NCI-H226 (cell line): ENCODE measurements at places on chromosomes 5 and 9.
A peak's percentile ranks its signal among the peaks of the same experiment; 100 is the strongest.

- DNase-seq: peak; percentile 86
These were observed 60.2 kb downstream of the OSTF1 start for GRCh38 chr9:75148561-75148960.

DNA sequence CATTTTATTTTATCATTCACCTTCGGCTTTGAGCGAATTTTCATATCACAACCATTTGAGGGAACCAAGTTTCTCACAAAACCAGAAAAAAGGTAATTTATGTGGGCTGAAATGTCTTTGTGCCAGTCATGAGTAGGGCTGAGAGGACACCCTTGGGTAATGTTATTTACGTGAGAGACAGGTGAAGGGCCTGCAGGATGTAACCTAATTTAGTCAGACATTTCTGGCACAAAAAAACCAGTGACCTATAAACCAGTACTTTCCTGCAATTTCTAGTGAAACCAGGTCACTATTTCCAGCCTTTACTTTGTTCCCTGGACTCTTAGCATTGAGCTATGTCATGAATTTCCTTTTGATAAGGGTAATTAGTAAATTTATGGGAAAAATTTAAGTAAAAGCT is 17.2 kb upstream of the CCDC112 start:
- no peak for DNase-seq

DNA sequence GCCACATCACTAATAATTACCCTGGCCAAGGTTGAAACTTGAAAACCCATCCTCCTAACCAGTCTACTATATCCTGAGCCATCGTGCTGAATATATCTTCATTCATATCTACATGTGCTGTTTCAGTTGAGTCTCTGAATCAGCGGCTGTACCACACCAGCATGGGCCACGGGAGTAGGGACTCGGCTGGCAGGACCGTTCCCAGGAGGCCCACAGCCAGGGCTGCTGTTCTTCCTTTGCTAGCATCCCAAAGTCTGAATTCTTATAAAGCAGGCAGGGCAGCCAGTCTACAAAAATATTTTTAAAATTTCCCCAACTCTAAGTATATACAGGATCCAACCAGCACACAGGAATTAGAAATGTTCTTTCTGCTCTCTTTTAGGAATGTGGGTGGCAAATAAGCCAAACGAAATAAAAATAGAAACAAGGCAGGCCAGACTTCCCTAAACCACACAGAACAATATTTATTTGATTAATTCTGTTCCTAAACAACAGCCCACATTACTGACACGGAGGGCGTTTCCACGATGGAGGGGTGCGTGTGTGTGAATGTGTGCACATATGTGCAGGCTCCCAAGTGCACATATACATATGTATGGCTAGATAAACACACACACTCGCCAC is 42.8 kb upstream of the EQTN start:
- no peak for DNase-seq

DNA sequence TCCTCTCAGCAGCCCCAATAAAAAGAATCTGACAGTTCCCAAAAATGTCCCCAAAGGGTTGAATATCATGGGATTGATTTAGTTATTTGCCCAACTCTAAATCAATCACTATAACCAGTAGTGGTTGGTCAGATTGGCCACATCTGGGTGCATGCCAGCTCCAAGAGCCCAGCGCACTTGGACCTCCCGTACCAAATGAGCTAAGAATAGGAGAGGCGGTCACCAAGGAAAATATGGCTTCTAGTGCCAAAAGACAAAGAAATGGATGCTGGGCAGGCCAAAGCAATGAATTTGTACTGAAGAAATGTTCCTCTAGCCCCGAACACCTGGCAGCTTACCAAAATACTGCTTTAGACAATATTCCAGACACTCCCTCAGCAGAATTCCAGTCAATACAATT is 80.3 kb downstream of the RCL1 start:
- DNase-seq: no peak

- no peak for DNase-seq
These were observed 3.6 kb upstream of the RORB start for GRCh38 chr9:74493512-74493911.

GRCh38 chr5:134138416-134139376 is 24.2 kb downstream of the TCF7 start:
- DNase-seq: peak; percentile 69

DNA sequence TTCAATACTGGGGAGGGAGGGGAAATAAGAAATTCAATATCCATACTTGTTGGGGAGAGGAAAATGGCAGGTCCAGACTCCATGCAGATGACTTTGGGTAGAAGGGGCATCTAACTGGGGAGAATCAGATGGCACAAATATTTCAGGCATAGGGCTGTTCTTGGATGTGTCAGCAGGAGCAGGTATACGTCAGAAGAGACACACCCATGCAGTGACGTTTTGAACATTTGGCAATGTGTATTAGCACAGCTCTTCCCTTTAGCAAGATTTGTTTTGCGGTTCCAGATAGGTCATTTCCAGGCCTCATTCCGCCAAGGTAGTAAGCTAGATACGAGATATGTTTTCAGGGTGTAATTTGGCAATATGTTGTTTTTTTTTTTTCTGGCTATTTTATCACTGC is 187.2 kb upstream of the CDH10 start:
- no peak for DNase-seq

DNA sequence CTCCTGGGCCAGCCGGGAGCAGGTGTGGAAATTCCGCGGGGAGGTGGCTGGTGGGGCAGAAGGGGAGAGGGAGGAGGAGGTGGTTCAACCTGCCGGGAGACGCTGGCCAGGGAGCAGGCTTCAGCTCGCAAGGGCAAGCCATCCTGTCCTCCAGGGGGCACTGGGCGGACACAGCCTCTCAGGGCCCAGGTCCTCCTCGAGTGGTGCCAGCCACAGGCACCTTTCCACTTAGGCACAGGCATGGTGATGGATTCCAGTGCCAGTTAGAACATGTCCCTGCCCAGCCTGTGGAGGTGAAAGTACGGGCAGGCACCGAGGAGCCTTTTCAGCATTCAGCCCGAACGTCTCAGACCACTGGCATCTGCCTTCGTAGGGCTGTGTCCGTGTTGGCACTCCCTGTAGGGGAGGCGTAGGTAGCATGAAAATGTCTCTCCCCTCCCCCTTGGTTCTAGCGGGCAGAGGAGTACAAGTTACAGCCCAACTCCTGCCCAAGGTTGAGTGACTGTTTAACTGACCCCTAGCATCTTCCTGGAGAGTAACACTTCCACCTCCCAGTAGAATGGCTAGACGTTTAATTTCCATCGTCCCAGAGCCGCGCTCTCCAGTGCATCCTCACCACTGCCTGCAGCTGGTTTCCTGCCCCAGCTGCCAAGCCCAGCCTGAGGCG is 48.9 kb downstream of the DAB2IP start:
- DNase-seq: no peak

- no peak for DNase-seq
These were observed 110.8 kb downstream of the IRX2 start for GRCh38 chr5:2640717-2641116.

DNA sequence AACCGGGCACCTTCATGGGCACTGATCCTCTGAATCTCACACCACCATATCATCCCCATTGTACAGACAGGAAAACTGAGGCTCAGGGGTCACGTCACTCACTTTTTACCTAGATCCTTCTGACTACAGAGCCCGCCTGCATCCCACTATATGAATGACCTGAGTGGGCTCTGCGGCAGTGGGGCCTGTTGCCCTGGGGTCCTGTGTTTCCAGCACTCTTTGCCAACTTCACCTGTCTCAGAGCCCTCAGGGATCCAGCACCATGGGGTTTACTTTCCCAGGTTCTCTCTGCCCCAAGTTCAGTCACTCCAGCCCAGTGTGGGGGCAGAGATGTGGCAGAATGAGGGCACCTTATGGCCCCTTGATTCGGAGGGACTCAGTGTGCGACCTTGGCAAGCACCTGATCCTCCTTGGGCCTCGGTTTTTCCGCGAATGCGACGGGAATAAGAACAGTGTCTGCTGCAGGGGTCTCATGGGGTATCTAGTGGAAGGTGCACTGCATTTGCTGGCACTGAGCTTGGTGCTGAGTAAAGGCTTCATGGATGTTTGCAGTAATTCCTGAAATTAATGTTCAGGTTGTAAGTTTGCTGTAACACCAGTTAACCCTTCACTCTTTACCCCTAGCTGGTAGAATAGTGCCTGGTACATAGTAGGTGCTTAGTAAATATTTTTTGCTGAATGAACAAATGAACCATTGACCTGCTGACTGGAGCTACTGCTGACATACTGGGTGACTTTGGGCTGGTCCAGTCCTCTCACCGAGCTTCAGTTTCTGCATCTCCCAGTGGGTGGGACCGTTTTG is 47.1 kb upstream of the BOD1 start:
- no peak for DNase-seq

GRCh38 chr5:151094030-151094851 is 13.4 kb upstream of the TNIP1 start:
- no peak for DNase-seq

DNA sequence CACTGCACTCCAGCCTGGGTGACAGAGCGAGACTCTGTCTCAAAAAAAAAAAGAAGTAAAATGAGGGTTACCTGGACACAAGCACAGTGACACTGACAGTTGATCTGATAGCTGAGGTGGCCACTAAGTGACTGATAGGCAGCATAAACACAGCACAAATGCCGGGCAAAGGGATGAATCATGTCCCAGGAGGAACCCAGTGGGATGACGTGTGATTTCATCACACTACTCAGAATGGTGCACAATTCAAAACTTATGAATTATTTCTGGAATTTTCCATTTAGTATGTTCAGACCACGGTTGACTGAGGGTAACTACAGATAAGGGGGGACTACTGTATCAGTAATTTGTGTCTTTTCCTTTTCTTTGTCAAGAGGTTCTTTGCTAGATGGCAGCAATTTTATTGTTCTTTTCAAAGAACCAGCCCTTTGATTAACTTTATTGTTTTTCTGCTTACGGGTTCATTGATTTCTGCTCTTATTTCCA is 34.3 kb upstream of the RNF130 start:
- DNase-seq: no peak

- DNase-seq: peak; percentile 66
These were observed 96.8 kb upstream of the IFNK start for GRCh38 chr9:27427272-27427643.

GRCh38 chr5:169808118-169808581 is 171.1 kb downstream of the DOCK2 start:
- no peak for DNase-seq

DNA sequence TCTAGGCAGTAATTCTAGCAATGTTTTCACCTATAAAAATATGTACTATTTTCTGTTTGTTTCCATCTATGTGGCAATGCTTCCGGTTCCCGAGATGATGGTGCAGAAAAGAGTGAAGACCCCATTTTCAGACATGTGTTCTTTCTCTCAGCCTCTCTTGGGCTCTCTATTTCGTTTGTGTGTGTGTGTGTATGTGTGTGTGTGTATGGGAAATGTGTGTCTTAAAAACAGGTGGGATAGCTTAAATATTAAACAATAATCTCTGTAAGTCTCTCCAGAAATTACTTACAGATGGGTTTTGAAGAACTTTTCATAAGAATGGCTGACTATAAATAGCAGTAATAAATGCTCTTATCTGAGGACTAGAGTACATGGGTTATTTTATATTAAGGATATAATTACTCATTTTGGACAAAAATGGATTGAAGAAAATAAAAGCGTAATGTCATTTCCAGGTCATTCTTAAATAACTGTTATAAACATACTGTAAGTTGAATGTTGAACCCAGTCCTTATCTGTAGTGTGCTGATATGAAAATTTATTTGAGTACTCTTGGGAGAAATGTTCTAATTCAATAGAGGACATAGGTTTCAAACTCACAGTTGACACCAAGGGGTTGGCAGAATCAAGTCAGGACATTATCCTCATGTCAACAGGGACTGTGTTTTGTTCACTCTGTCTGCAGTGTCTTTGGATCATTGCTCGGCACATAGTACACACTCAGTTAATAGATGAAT is 31.1 kb downstream of the PCSK5 start:
- DNase-seq: no peak

DNA sequence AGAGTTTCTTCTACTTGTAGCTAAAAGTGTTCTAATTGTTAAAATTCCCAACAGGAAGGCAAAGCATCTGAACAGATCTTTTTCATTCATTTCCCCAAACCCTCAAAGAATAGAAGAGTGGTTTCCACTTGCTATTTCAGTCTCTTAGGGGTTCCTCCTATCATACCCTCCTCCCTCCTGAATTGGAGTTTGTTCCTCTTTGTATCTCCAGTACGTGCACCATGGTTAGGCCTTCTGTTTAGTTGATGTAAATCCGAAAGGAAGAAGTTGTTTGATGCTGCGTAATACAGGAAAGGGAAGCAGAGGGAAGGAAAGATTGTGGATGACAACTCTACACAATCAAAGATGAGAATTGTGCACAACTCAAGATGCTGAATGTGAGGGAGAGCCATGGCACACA is 303.6 kb downstream of the PIK3R1 start:
- DNase-seq: no peak

DNA sequence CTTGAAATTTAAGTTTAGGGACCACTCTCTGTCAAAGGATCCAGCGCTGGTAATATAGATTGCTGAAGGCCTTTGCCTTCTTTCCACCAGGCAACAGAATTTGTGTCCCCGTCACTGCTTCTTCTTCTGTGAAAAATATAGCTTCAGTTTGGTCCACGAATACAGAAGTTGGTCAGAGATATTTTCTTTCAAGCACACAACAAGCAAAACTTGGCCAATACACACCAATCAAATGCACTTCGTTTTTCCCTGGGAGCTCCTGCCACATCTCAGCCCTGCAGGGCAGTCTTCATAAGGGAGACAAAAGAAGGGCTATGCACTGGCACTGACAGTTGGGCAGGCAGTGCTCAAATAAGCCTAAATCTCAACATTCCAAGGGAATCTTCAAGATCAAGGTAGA is 22.9 kb downstream of the HAVCR2 start:
- no peak for DNase-seq

GRCh38 chr9:14713187-14713767 is 9.3 kb downstream of the CER1 start:
- no peak for DNase-seq

DNA sequence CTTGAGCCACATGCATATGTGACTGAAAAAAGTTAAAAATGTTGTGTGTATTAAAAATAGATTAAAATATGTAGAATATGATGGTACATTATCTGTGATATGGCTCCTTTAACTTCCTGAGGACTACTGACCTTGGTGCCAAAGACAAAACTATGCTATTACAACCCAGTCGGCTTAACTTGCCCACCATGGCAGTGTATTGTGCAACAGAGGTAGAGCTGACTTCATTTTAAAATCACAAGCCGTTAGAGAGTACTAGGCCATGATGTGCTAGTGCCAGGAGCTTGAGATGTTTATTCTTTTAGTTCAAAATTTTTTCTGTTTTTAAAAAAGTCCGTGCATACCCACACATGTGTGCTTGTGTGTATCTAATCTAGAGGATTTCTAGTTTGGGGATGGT is 46.3 kb downstream of the NAA35 start:
- DNase-seq: no peak

GRCh38 chr9:115261656-115262081 is 143.7 kb upstream of the TNC start:
- DNase-seq: peak; percentile 32

- no peak for DNase-seq
These were observed 567.6 kb upstream of the ADAMTS16 start for GRCh38 chr5:4572311-4573100.

DNA sequence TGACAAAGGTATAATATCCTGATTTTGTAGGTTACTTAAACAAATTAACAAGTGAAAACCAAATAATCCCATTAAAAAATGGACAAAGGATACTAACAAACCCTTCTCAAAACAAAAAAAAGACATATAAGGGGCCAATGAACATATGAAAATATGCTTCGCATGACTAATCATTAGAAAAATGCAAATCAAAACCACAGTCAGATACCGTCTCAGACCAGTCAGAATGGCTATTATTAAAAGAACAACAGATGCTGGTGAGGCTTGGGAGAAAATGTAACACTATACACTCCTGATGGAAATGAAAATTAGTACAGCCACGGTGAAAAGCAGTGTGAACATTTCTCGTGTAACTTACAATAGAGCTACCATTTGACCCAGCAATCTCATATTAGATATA is 1542.2 kb upstream of the CDH9 start:
- peak; percentile 73 for DNase-seq

- no peak for DNase-seq
These were observed 64.4 kb downstream of the MCCC2 start for GRCh38 chr5:71651579-71651978.
